ENCODE measurements at places on chromosomes 16 and 17.

DNA sequence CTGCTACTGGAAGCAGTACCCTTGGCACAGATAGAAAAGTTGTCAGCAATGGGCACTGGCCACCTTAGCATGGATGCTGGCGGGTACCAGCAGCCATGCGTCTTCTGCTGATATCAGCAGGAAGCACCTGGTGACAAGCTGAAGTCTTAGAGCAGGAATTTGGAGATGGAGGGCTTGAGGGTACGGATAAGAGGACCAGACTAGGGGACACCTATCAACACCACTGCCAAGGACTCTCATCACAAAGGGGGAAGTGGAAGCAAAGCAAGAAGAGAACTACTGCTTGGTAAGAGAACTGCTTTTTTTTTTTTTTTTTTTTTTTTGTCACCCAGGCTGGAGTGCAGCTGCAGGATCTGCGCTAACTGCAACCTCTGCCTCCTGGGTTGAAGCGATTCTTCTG lies 35.4 kb upstream of the LYRM9 start:
- DNase-seq = no peak

DNA sequence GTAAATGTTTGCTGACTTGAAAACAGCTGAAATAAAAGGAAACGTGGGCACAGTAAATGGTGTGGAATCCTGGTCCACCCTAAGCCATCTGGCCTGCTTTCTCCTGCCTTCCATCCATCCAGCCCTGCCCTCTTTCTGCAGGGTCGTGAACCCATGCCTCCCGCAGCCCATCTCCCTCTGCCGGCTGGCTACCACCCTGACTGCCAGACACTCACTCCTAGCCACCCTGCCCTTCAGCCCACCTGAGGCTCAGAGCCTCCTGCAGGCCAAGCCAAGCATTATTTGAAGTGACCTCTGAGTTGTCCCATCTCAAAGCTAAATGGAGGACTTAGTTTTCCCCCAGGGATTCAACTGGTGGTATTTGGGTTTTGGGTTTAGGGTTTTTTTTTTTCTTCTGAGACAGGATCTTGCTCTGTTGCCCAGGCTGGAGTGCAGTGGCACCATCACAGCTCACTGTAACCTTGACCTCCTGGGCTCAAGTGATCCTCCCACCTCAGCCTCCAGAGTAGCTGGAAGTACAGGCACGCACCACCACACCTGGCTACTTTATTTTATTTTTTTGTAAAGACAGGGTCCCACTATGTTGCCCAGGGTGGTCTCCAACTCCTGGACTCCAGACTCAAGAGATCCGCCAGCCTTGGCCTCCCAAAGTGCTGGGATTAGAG lies 8.4 kb downstream of the ZDHHC1 start:
- no peak for DNase-seq

DNA sequence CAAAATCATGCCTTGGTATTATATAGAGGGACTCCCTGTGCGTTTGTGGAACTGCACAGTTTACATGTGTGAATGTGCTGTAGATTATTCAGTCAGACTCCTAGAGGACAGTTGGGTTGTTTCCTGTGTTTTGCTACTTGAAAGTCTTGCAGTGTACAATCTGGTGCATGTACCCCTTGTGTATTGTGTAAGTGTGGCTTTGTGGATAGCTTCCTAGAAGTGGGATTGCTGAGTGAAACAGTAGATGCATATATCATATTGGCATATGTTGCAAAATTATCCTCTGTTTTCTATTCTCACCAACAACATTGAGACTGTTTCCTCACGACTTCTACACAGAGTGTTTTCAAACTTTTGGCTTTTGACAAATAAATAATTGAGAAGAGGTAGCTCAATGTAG lies 263.7 kb downstream of the MAP2K6 start:
- no peak for DNase-seq

DNA sequence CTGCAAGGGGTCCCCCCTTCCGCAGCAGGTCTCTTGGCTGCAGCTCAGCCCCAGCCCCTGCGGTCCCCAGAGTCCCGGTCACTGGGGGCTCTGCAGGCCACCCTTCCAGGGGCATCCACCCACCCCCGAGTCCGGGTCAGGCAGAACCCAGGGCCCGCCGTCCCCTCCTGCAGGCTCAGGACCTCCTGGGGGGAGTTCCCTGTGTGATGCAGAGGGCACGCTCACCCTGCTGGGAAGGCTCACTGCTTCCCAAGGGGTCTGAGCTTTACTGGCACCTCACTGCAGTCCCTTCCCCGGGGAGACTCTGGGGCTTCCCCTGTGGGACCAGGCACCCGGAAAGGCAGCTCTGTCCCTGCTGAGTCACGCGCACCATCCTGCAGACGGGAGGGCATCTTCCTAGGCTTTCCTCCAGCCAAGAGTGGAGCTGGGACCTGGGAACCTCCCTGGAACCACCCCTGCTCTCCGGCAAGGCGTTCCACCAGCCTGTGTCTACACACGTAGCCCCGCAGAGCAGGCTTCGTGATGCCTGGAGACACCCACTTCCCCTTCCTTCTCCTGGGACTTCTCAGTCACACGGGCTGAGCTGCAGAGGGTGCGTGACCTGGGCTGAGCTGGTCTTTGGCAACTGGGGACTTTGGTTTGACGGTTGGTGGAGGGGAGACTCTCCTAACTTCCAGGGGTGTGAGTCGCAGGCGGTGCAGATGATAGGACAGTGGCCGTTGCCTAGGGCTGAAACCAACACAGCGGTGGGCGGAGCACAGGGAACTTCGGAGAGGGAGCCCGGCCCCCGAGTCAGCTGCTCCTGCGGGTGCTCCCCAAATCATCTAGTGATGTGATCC lies 23.4 kb downstream of the SLC25A10 start:
- DNase-seq = no peak

DNA sequence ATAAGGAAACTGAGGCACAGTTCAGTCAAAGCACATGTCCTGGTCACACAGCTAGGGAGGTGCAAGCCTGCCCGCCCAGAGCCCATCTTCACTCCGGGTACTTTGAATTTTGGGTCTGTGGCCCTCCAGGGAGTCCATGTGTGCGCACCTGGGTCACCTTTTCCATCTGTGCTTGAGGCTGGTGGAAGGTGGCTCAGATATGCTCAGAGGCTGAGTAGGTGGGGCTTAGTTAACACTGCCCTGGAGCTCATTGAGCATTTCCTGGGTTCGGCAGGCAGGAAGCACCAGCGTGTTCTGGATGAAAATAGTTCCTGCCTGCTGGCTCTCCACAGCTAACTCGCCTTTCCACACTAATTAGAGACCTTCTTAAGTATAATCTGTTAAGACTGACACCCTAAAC lies 19.2 kb downstream of the FAM234A start:
- no peak for DNase-seq

DNA sequence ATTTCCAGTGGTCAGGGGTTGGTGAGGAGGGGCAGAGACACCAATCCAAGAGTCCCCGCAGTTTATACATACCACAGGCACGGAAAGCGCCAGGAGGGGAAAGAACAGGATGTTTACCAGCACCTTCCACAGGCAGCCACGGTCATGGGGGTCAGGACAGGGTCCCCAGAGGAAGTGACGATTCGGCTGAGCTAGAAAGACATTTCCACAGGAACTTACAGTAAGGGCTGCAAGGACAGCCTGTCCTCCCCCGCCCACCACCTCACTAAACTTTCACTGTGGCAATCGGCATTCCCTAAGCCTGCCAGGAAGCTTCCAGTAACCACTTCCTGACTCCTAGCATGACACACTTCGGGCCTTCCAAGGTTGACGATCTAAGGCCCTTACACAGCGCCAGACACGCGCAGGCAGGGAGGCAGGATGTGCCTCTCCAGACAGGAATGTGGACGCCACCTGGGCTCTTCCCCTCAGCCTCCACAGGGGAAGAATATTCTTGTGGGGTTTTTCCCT lies 1.2 kb upstream of the MT2A start:
- no peak for DNase-seq

- DNase-seq = no peak
Measured at GRCh38 chr16:66028510-66029216, 337.8 kb upstream of the CDH5 start.

- no peak for DNase-seq
Measured at GRCh38 chr17:39563476-39563875, 44.2 kb downstream of the NEUROD2 start.

- peak; percentile 62 for DNase-seq
Measured at GRCh38 chr17:43900183-43900857, 7.0 kb downstream of the MPP2 start.

DNA sequence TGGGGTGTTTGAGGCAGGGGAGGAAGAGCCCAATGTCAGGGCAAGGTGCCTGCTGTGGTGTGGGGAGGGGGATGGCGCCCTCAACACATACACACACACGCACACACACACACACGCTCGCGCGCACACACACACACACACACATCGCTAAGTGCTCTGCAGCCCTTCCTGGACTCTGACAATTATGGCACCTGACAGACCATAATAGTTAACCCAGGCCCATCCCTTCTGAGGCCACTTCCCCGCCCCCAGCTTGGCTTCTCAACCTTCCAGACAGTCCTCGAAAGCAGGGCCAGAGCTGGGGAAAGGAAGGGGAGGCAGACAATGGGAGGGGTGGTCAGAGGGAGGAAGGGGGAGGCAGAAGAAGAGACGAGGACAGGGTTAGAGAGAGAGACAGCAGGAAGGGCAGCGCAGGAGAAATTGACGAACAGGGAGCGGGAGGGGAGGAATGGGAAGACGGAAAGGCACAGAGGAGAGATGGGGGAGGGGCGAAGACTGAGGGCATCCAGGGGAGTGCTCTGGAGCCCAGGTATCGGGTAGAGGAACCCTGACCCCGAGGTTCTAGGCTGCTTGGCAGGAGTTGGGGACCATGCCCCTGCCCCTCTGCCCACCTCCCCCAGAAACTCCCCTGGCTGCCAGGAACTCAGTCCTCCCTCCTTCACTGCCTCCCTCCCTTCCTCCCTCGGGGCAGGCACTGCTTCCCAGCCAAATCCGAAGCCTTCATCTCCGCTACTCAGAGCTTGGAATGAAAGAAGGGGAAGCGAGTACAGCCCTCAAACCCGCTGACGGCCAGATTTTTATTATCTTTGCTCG lies 4.0 kb downstream of the SRCIN1 start:
- no peak for DNase-seq

- no peak for DNase-seq
Measured at GRCh38 chr17:34930283-34930682, 31.0 kb downstream of the CCT6B start.
